ENCODE measurements at places on chromosomes 4 and X.
A peak's percentile ranks its signal among the peaks of the same experiment; 100 is the strongest.

GRCh38 chrX:132401935-132402334 is 86.9 kb downstream of the MBNL3 start:
- no peak for DNase-seq

DNA sequence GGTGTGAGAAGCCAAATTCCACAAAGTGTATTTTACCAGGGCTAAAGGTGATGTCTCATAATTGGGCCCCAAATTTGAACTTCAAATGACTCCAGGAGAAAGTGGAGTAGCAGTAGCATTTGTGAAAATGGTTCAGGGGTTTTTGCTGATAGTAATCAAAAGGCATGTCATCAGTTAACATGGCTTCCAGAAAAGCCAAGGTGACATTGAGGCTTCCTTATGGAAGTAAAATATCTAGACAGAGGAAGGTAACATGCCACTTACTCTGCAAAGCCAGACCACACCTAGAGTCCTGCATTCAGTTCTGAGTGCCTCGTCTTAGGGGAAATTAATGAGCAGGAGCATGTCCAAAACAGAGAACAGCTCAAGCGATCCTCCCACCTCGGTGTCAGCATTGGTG is 2.2 kb upstream of the RPL36A start:
- DNase-seq: no peak

DNA sequence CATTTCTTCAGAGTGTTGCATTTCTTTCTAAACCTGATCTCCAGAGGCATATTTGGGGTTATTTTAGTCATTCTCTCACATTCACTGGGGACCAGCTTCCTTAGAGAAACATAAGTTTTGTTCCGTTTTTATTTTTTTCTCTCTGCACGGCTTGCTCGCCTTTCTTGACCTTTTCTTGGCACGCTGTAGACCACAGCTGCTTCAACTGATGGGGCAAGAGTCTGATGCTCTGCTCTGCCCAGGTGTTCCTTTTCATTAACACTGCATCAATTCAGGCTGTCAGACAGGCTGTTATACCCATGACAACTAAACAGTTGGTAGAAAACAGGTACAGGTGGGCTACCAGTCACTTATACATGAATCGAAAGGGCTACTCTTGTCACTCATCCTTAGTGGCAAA is 682.2 kb upstream of the DIAPH2 start:
- peak; percentile 3 for DNase-seq

- peak; percentile 47 for DNase-seq
Measured at GRCh38 chr4:38759113-38759789, 23.5 kb downstream of the TLR10 start.

DNA sequence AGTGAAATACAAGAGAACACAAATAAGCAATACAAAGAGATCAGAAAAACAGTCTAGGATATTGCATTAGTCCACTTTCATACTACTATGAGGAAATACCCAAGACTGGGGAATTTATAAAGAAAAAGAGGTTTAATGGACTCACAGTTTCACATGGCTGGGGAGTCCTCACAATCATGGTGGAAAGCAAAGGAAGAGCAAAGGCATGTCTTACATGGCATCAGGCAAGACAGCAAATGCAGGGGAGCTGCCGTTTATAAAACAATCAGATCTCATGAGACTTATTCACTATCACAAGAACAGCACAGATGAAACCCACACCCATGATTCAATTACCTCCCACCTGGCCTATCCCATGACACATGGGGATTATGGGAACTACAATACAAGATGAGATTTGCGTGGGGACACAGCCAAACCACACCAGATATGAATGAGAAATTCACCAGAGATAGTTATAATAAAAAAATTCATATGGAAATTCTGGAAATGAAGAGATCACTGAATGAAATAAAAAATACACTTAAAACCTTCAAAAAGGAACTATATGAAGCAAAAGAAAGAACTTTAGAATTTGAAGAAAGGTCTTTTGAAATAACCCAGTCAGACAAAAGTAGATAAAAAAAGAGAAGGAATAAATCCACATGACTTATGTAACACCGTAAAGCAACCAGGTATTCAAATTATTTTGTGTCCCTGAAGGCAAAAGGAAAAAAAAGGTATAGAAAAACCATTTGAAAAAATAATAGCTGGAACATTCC is 16.2 kb upstream of the NAA11 start:
- DNase-seq: no peak

DNA sequence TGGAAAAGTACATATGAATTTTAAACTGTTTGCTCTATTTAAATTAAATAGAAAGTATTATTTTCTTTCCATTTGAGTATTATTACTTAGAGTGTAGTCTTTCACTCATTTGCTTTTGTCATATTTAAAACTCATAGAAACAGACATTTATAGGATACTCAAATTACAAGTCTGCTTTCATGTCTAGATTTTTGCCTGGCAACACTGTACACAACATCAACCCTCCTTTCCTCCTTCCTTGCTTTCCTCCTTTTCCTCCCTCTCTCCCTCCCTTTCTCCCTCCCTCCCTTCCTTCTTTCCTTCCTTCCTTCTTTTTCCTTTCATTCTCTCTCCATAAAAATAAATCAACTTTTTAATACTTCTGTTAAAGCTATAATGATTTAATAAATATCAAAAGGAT is 2361.2 kb downstream of the ARAP2 start:
- no peak for DNase-seq

GRCh38 chrX:6678313-6678712 is 143.4 kb upstream of the VCX3A start:
- no peak for DNase-seq

GRCh38 chrX:71128915-71129765 is 10.7 kb downstream of the MED12 start:
- peak; percentile 58 for DNase-seq

GRCh38 chr4:110372485-110372884 is 103.5 kb upstream of the ENPEP start:
- no peak for DNase-seq

- peak; percentile 54 for DNase-seq
Measured at GRCh38 chrX:31423609-31424189, 351.9 kb upstream of the FTHL17 start.

DNA sequence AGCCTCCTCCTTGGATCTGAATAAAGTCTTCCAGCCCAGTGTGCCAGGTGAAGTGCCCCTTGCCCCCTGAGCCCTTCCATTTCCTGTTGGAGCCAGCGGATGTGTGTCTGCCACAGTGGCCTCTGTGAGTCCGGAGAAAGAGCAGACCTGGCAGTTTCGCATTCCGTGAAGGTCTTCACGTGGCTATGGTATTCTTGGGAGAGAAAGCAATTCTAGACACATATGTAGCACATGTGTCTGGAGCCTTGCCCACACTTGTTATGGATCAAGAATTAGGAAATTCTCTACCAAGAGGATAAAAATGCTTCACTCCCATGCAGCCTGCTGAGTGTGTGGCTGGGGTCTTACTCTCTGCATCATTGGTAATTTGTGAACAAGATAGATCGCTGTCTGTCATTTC is 130.9 kb downstream of the REPS2 start:
- peak; percentile 79 for DNase-seq

DNA sequence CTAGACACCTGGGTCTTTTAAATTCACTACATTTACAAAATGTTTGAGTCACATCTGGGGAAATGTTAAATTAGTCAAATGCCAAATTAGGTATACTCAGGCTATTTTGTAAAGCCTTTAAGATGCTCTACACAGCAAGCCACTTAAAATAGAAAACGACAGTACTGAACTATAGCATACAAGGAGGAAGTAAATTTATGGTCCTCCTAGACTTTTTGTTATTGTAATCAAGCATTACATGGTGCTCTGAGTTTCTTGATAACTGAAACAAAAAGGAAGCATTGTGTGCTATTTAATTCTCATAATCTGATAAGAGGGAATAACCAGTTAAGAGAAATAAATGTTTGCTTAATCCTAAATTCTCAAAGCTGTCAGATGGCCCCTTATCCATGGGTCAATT is 46.2 kb downstream of the SLC9A7 start:
- no peak for DNase-seq

DNA sequence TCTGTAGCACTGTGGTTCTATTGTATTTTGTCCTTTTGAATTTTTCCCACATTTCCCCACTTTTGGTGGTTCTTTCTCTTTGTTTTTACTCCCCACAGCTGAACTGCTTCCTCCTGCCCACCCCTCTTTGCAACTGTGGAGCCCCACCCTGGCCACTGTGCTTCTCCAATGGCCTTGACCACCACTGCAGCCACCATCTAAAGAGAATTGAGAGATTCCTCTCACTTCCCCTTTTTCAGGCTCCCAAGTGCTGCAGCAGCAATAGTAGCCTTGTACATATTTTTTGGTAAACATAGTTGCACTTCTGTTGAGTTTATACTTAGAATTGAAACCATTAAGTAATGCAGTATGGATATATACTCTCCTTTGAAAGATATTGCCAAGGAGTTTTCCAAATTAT is 51.3 kb upstream of the FRMPD3 start:
- peak; percentile 67 for DNase-seq

DNA sequence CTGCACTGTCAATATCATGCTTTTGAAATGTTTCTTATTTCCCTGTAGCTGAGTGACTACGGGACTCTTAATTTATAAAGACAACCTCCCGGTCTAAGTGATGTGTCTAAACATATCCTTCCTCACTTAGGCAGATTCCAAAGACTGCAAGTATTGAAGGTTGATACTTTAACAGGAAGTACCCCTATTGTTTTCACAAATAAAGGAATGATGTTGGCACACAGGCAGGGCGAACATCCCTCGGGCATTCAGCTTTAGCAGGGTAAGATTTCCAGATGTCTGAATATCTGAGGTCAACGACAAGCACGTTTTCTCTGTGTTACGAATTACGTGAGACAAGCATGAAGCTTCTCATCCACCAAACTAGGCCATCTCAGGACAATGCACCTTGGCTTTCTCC is 638.0 kb upstream of the FRG1 start:
- no peak for DNase-seq

GRCh38 chrX:111928456-111928855 is 52.5 kb downstream of the TRPC5OS start:
- no peak for DNase-seq

GRCh38 chr4:51868449-51868847 is 25.5 kb downstream of the DCUN1D4 start:
- DNase-seq: no peak

GRCh38 chrX:69303231-69303630 is 138.0 kb upstream of the PJA1 start:
- DNase-seq: no peak

- no peak for DNase-seq
Measured at GRCh38 chrX:11629593-11630211, 36.0 kb downstream of the ARHGAP6 start.

DNA sequence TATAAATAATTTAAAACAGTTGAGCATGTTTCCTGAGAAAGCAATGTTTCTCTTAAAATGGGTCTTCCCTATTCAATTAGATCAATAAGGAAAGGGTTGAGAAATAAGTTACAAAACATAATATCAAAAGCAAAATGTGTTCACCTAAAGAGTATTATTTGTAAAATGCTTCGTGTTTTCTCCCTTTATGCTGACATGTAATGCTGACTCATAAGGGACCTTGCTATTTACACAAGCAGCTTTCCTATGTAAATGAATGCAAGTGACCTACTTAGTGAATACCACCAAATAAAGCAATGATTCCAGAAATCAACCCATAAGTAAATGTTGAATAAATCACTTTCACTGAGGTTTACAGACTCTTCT is 91.5 kb downstream of the ELOVL6 start:
- no peak for DNase-seq

DNA sequence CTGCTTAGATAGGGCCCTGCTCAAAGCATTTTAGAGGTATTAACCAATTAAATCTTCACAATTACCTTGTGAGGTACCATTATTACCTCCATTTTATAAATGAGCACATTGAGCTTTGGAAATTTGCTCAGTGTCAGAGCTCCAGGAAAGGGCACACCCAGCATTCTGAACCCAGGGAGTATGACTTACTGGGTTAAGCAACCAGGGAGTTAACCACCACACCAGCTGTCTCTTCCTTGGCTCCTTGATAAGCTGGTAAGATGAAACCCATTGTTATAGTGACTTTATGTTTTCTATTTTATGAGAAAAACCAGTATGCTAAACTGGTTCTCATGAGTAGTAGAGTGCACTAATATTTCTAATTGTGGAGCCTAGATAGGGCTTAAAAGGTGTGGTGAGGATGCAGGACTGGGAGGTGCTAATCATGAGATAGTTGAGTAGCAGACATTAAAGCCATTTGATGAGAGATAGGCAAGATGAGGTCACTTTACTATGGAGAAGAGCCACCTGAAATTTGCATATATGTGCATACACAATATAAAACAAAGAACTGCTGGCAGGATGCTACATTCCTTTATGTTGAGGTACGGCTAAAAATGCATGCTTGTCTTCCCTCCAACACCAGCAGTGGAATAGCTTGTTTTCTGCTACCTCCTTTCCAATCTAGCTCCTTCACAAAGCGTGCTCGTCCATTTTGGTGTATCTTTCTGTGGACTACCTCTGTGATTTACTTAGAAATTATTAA is 556.1 kb downstream of the SPRY1 start:
- DNase-seq: no peak

DNA sequence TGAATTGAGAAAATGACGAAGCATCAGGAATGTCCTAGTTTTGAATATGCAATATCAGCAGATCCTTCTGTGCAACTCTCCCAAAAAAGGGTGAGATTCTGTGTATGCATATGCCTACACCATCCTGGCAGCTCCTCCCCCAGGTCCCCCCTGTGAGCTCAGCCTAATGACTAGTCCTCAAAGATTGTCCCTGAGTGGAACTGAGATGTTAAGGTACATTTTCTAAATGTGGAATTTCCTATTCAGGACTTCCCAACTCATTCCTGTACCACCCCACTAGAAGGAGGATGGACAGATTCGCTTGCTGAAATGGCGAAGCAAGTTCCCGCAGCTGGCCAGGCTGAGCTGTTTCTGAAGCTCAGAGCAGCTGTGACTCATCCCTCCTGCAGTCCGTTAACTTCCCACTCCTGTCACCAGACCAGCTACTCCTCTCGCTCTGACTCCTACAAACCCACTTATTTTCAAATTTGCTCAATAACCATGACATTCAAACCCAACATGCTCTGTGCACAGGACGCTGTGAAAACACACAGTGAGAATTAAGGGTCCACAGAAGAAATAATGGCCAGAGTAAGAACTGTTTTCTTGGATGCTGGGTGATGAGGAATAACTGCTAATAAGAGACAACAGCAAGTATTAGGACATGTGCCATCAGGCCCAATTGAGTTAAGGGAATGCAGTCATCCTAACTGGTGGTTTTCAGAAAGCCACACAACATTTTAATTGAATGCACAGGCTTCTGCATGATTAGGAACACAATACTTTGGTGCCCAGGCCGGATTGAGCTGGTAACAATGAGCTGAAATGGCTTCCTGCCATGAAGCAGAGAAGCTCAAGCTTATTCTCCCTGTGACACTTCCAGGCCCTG is 40.0 kb upstream of the IRF2 start:
- no peak for DNase-seq

DNA sequence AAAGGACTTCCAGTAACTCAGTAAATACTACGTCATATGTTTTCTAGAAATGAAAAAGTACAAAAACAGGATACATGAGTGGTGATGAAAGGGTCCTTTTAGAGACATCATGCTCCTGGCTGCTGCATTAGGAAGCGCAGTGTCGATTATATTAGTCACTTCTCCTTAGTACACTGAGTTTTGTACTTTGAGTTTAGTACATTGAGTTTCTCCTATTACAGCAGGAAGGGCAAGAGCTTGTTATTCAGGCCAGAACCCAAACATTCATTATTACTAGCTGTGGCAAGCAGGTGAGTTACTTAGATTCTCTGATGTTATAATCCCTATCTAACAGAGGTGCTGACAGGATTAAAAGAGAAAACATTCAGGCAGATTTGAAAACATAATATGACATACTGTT is 21.3 kb downstream of the RPGR start:
- DNase-seq: no peak
